Mammary epithelial cell (primary cell): ENCODE measurements at places on chromosomes 11 and 22.
A peak's percentile ranks its signal among the peaks of the same experiment; 100 is the strongest.

- peak; percentile 7 for DNase-seq
Observed at GRCh38 chr11:68582416-68583040, 101.8 kb upstream of the GAL start.

- no peak for DNase-seq
Observed at GRCh38 chr11:126115816-126116331, 53.2 kb upstream of the CDON start.

GRCh38 chr22:48937032-48937639 lies 890.5 kb downstream of the BRD1 start:
- DNase-seq: no peak

GRCh38 chr11:44630511-44631210 lies 65.2 kb downstream of the CD82 start:
- DNase-seq: no peak

GRCh38 chr11:36372101-36372771 lies 76.1 kb downstream of the PRR5L start:
- no peak for DNase-seq

DNA sequence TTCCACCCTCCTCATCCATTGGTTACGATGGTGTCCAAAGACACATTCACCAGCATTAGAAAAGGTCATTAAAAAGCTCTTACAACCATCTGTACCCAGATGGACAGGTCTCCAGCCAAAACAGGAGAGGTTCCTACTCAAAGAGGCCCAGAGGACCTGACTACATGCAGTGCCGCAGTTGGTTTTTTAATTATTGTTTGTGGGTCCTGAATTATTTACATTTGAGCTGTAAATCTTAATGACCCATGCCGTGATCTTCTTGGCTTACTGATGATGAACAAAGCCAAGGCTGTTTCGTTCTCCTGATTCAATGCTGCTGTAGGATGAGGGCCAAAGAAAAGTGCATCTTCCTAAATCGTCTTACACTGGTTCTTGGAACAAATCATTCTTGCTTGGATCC lies 83.7 kb downstream of the CADM1 start:
- DNase-seq: no peak

DNA sequence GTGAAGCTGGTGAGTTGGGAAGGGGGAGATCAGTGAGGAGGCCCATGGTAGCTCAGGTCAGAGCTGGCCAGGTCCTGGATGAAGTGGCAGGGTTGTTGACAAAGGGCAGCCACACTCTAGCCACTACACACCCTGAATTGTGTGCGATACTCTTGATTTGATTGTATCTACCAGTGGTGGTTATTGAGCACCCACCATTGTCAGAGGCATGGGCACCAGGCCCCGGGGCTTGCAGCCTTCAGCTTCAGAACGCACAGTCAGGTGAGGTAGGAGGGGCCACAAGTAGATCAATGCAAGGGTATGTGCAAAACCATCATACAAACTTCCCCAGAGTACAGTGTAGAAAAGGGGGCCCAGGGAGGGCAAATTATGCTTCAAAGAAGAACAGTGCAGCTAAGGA lies 38.1 kb downstream of the MICAL2 start:
- no peak for DNase-seq

- no peak for DNase-seq
Observed at GRCh38 chr11:68979931-68980775, 633 bp downstream of the MRGPRD start.

DNA sequence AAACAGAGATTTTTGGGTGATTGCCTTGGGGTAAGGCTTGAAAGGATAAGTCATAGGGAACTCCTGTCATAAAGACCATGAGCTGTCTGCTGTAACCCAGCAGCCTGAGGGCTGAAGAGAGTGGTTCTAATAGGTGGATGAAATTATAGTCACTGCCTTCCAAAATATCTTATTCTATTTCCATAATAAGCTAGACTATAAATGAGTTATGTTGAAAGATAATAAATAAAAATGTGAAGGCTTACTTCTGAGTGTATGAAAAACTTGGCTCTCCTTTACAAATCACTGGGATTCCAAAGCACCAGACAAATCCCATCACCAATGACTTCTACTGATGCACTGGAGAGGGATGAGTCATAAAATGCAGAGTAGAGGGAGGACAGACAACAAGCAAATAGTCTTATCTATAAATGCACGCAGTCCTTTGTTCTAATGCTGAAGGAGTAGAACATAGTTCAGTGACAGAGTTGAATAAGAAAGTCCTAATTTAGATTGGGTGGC lies 775.0 kb upstream of the LRRC4C start:
- peak; percentile 26 for DNase-seq

DNA sequence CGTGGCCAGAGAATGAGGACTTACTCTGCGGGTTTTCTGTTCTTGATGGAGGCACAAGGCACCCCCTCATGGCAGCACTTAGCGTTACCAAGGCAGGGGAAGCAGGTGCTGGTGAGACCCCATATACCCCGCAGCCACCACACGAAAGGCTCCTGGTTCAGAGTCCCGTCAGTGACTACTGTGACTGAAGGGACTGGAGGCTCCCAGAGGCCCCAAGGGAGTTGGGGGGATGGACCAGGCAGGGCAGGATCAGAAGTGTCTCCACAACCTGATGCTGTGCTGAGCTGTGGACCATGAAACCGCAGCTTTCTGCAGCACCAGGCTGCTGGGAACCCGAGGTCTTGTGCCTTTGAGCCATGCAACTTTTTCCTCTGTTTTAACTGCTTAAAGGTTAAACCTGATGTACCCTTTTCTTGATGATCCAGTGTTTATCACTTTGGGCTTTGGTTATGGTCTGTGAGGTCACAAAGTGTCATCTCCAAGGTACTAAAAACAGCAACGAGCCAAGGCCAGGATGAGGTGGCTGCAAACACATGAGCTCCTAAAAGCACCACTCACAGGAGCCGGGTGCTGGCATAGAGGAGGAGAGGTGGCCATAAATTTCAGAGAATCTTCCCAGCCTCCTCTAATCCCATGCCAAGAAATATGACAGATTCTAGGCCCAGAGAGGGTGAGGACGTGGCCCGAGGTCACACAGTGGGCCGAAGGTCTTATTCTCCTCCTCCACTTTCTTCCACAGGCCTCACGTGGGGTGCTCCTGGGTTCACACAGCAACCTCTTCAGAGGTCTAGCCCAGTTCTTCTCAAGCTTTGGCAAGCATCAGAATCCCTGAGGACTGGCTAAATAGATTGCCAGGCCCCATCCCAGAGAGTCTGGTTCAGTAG lies 4.2 kb upstream of the LRRC32 start:
- no peak for DNase-seq

GRCh38 chr11:9459667-9460321 lies 1.0 kb upstream of the ZNF143 start:
- peak; percentile 27 for DNase-seq

- DNase-seq: no peak
Observed at GRCh38 chr11:111021131-111021530, 224.4 kb upstream of the POU2AF2 start.

DNA sequence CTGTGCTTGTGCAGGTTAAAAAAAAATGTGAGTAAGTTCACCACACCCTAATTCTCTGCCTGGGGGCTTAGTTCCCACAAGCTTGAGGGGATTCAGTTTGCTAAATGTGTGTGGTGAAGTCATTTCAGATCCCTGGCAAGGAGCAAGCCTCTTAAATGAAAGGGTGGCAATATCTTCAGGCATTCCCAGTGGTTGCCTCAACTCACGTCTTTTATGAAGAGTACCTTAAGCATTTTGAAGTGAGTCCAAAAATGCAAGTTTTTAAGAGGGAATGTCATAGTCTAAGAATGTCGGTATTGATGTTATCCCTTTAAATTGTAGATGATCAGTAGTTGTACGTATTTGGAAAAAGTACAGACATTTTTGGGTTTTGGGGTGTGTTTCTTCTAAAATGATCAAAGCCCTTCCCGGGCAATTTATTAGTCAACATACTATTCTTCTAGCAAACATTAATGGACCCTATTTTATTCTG lies 4.9 kb downstream of the TCP11L1 start:
- peak; percentile 97 for DNase-seq

DNA sequence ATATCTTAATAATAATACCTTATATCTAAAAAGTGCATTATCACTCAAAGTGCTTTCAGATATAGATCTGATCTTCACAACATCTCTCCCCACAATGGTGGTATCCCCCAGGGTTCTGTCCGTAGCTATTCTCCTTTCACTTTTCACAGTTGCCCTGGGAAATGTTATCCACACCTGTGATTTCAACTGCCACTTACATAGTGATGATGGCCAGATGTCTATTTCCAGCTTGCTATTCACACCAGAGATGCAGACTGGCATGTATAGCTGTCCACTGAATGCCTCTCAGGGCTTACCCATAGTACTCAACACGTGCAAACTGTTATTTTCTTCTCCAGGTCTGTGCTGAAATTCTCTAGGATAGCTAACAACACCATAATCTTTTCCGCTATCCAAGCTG lies 724.7 kb downstream of the DLG2 start:
- DNase-seq: no peak

DNA sequence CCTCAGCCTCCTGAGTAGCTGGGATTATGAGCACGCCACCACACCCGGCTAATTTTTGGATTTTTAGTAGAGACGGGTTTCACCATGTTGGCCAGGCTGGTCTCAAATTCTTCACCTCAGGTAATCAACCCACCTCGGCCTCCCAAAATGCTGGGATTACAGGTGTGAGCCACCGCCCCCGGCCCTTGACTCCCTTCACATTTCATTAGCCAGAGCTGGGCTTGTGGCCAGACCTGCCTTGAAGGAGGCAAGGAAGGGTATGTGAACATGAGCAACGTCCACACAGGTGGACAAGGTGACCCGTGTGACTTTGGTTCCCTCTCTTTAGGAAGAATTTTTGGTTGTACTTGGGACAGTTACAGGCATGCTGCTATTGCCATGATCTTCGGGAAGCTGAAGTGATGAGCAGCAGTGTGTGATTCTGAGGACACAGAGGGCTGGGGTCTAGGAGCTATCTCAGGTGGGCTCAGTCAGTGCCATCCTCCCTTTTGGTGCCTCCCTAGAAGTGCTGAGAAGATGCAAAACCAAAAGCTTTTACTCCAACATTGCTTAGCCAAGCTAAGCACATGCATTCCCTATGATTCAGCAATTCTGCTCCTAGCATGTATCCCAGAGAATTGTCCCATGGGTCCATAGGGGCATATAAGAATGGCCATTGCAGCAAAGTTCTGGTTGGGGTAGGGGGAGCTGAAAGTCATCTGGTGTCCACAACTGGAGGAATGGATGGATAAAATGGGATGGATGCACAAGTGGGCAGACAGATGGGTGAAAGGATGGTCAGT lies 6.1 kb downstream of the AP5B1 start:
- DNase-seq: no peak

DNA sequence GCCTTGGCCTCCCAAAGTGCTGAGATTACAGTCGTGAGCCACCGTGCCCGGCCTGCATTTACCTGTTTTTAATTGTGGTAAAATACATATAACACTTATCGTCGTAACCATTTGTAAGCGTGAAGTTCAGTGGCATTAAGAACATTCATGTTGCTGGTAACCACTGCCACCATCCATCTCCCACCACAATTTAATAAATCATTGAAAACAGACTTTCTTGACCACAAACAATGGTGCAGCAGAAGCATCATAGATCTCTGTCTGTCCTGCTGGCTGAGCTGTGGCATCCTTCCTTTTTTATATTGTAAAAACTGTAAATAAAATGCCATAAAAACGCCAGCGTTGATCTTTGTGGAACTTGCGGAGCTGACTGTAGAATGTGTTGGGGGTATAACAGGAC lies 24.3 kb downstream of the LRP5 start:
- DNase-seq: no peak

DNA sequence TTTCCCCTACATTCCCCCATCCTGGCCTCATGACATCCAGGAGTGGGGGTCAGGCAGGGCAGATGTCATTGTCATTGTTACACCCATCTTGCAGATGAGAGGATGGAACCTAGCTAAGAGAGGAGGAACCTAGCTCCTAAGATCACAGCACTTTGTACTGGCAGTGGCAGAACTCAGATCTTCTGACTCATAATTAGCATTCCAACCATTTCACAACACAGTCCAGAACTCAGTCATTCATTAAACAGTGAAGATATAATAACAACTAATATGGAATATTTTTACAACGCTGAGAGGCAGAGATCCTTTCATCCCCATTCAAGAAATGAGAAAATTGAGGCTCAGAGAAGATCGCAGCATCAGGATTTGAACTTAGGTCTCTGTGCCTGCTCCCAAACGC lies 127.8 kb downstream of the CHST1 start:
- no peak for DNase-seq

GRCh38 chr22:45911601-45912271 lies 65.2 kb downstream of the WNT7B start:
- DNase-seq: peak; percentile 67

- DNase-seq: peak; percentile 52
Observed at GRCh38 chr22:38239101-38239761, 33.6 kb downstream of the TMEM184B start.

GRCh38 chr11:102794382-102794781 lies 3.6 kb downstream of the MMP1 start:
- peak; percentile 30 for DNase-seq

- DNase-seq: peak; percentile 49
Observed at GRCh38 chr11:80595011-80595410, 1154.2 kb upstream of the TENM4 start.

GRCh38 chr11:71482746-71483364 lies 29.9 kb downstream of the NADSYN1 start:
- no peak for DNase-seq

DNA sequence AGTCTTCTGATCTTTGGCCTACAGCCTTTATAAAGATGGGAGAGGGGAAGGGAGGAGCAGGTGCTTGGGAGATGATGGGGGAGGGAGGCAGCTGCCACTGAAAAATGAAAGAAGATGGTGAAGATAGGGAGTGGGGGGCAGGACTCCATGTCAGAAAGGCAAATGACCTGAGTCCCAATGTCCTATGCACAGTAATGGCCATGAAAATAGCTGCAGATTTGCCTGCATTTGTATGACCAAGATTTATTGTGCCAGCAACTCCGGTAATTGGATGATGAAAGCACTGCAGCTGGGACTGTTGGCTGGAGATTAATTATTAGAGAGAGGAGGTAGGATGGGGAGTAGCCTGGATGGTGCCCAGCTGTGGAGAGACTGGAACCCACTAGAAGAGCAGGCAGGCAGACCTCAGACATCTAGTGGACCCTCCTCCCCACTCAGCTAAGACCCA lies 36.1 kb downstream of the NEU3 start:
- no peak for DNase-seq

GRCh38 chr11:123318623-123319022 lies 111.4 kb upstream of the GRAMD1B start:
- DNase-seq: no peak

DNA sequence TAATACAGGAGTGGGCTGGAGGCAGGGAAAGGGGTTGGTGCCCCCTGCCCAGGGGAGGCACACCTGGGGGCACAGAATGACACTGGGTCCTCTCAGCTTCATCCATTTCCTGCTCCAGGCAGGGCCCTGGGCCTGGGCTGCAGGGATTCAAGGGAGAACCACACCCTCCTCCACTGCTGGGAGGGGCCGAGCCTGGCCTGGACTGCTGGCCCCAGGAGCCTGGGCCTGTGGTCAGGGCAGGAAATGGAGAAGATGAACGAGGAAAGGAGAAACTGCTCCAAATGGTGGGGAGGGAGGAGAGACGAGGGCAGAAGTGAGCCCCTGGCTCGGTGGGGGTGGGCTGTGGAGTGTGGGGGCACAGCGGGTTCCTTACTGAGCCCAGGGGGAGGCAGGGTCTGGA lies 38.1 kb upstream of the KCNQ1OT1 start:
- DNase-seq: no peak
